ENCODE measurements at places on chromosomes 7 and 10.

DNA sequence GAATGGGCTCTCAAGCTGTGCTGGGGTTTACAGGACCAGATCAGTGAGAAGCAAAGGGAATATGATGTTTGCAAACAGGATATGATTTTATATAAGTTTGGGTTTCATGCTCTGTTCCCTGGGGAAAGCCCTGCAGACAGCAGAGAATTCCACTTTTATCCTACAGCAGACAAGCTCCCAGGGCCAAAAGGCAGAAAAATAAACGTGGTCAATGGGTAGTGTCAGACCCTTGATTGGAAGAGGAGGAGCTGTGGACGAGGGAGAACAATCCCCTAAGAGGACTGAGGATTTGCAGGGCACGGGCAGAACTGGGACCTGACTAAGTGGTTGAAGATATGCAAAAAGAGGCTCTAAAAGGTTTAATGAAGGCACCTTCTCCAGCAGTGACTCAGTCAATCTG is 275.3 kb downstream of the HDAC9 start:
- DNase-seq = no peak

DNA sequence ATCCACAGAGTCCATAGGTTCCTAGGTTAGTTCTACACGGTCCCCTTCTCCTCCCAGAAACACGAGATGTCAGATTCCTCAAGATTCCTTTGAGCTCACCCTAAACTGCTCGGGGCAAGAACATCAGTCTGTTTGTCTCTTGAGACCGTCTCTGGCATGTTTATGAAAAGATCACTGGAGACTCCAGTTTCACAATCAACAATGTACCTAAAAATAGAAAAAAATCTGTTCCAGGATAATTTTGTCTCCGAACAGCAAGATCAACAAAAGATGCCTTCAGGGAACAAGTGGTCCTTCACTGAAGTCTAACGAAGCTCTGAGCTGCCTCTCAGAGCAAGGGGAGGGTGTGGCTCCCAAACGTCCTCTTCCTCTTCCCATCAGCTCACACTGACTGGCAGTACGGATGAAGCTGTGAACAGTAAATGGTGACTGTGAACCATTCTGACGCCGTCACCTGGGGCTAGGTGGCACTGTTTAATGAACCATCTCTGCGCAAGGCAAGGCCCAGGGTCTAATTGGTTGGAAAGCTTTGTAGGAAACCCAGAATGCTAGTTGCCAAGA is 156.2 kb upstream of the LYZL1 start:
- no peak for DNase-seq

DNA sequence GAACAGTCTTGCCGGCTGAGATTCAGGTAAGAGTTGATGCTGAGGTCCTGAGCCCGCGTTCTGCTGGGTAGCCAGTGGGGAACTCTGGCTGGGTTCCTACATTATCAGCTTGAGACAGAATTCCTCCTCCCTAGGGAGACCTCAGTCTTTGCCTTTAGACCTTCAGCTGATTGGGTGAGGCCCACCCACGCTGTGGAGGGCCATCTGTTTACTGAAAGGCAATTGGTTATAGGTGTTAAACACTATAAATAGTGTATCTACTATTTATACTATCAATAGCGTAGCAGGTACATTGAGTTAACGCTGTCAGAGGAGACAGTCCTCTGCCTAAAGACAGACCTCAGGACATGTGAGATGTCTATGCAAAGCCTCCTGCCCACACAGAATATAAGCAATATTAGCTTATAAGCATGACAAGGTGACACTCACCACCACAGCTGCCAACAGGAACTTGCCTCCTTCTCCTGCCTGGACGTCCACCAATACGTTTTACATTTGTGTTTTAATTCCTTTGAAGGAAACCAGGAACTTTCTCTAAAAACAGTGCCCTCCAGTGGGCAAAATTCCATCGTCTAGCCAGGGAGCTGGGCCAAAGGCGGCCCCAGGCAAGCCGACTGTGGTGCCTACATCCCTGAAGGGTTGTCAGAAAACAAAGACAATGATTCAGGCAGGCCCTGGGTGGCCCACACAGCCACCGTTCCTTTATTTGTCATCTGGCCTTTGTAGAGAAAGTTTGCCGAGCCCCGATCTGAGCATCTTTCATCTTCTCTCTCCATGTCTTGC is 58.8 kb downstream of the INSIG1 start:
- no peak for DNase-seq

DNA sequence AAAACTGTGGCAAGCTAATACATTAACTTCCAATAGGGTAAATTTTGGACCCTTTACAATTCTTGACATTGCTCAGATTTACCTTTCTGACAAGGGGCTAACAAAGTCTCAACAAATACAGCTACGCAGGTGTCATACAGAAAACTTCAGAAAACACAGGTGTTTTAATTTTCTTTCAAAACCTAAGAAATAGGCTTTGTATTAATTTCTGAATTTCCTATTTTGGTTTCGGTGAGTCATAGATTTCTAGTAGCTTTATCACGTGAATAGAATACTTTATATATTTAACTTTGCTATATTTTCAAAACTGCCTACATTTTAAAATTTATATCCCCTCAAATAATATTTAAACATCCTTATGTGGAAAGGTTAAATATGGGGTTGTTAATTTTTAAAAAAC is 215.3 kb downstream of the DGKB start:
- DNase-seq = no peak

DNA sequence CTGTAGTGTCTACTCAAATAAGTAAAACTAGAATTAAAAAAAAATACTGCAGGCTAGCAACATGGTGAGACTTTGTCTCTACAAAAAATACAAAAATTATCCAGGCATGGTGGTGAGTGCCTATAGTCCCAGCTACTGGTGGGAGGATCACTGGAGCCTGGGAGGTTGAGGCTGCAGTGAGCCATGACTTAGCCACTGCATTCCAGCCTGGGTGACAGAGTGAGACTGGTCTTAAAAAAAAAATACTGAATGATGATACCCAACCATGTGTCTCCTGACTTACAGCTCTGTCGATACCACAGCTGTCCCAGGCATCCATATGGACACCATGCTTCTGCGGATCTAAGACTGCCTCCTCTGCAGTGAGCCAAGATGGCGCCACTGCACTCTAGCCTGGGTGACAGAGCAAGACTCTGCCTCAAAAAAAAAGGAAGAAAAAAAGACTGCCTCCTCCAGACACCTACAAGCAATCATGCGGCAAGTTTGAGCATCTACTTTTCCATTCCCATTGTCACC is 7.9 kb upstream of the FRAT1 start:
- DNase-seq = no peak

GRCh38 chr7:80932536-80932935 is 13.7 kb upstream of the SEMA3C start:
- DNase-seq = no peak

- no peak for DNase-seq
These were observed 149.4 kb downstream of the DNAJB6 start for GRCh38 chr7:157486007-157486755.

DNA sequence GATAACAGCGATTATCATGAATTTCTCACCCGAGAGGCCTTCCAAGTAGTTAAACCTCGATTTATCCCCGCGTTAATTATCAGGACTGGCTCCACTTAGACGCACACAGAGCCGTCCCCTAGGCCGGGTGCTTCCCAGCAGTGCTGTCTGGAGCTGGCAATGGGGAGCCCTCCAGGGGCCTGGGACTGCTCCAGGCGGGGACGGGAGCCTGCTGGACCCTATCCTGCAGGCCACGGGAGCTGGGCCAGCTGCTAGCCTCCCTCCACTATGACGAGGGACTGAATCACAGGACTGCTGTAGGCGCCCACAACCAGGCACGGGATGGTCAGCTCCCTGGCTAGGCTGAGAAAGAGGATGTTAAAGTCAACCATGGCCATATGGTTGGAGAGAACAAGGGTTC is 229.1 kb downstream of the ELFN1 start:
- DNase-seq = no peak

DNA sequence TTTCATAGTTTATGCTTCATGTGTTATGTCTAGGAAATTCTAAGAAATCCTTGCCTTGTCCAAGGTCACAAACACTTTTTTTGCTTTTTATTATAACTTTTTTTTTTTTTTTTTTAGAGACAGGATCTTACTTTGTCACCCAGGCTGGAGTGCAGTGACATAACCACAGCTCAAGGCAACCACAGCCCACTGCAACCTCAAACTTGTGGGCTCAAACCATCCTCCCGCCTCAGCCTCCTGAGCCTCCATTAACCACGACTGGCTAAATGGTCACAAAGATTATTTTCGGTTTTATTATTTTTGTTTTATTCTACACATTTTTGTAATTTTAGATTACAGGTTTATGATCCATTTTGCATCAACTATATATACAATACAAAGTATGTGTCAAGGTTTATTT is 7.1 kb upstream of the FAM204A start:
- no peak for DNase-seq

GRCh38 chr7:90972906-90973550 is 291.2 kb upstream of the FZD1 start:
- no peak for DNase-seq

- no peak for DNase-seq
These were observed 545.0 kb downstream of the NRG3 start for GRCh38 chr10:82420001-82420400.

- no peak for DNase-seq
These were observed 53.3 kb downstream of the FIGNL1 start for GRCh38 chr7:50396856-50397255.

- DNase-seq = no peak
These were observed 200.8 kb upstream of the PPP2R2D start for GRCh38 chr10:131700032-131700431.

DNA sequence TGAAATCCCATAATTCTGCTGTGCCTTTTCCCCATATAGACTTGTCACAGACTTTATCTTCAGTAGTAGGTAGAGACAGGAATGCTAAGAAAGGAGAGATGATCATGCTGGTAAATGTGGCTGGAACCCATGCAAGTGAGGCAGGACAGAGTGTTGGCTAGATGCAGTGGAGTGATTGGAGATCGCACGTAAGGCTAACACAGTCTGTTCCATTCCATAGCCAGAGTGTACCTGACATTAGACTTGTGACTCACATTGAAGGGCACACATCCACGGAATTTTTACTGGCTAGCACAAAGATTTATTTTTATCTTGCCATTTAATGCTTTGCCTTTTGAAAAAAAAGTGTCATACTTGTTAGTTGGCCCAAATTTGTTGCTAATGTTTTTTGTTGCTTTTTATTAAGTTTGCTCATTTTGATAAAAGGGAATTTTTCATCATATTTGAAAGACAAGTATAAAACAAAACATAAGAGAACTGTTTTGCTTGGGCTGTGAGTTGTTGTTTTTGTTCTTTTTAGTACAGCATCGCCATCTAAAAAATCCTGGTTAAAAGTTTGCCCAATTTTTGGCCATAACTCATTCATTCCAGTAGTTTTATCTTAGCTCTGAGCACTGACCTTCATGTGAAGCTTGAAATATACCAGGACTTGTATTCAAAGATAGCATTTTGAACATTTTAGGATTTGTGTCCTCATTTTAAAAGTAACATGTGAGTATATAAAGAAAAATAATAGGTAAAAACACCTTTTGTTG is 81.0 kb downstream of the CPED1 start:
- no peak for DNase-seq

- no peak for DNase-seq
These were observed 5.6 kb upstream of the NKX1-2 start for GRCh38 chr10:124455441-124455840.

DNA sequence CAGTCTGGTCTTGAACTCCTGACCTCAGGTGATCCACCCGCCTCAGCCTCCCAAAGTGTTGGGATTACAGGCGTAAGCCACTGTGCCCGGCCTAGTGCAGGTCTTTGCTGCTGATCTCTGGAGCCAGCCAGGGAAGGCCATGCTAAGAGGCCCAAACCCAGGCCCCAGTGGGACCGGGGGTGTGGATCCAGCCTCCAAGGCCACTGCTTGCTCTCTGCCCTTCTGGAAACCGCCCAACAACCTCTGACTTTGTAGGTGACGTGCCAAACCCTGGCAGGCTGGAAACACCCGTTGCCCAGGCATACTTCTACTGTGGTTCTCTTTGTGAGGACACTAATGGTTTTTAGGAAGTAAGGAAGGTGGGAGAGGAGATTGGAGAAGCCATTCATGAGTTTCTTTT is 83.5 kb upstream of the GNA12 start:
- DNase-seq = no peak

DNA sequence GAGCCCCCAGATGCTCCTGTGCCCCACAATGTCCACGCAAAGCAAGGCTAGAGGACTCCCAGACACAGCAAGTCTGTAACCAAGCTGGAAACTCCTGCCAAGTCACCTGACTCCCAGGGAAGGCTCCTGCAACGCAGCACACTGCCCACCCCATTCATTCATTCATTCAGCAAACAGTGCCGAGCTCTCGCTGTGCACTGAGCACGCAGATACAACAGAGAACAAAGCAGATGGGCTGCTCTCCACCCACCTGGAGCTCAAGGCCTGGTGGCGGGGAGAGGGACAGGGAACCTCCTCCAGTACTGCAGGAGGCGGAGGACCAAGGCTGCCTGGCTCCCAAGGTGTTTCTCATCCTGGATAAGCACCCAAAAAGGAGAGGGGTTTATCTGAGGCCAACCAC is 8.6 kb downstream of the KCNH2 start:
- no peak for DNase-seq

- no peak for DNase-seq
These were observed 11.3 kb upstream of the SMO start for GRCh38 chr7:129176916-129177710.

- DNase-seq = no peak
These were observed 5.8 kb upstream of the IGFBP1 start for GRCh38 chr7:45882465-45882810.

DNA sequence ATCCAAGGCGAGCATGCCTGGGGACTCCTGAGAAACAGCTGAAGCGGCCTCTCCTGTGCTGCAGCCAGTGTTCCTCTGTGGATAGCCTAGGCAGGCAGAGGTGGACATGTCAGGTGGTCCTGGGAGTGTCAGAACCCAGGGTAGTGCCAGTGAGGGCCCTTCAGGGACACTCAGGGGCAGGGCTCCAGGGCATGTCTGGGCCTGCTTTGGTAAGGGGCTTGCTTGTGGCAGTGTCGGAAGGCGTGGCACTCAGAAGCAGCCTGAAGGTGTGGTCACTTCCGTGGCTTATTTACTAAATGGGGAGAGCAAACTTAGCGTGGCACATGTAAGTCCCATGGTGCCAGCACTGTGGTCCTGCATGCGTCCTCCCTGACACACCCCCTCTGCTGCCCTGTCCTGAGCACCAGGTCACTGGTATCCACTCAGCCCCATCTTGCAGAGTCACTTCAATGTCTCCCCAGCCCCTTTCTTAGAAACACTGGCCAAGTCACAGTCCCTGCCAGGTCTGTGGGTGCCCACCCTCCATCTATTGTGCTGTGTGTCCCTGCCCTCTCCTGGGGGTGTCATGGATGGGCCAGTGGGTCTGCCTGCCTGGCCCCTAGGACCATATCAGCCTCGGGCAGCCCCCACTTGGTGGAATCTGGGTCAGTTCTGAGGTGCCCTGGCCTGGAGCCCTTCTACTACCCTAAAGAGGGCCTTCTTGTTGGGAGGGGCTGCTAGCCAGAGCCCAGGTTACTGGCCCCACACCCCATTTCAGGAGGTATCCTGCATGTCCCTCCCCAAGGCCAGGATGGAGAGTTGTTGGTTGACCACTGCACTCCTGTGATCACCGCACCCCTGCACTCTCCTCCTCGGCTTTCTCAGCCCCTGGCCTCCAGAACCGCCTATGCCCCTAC is 6.4 kb downstream of the ZMIZ2 start:
- DNase-seq = no peak

Measured in NK-92 treated with Interleukin-12 subunit alpha and Interleukin-12 subunit beta, amount 100 ng/mL, for 24 hours (cell line).